ENCODE measurements at places on chromosomes 4 and X.

GRCh38 chr4:41207291-41207831 lies 7.0 kb downstream of the APBB2 start:
- DNase-seq, result no peak

- DNase-seq, result no peak
Observed at GRCh38 chr4:71261001-71261400, 77.8 kb upstream of the SLC4A4 start.

DNA sequence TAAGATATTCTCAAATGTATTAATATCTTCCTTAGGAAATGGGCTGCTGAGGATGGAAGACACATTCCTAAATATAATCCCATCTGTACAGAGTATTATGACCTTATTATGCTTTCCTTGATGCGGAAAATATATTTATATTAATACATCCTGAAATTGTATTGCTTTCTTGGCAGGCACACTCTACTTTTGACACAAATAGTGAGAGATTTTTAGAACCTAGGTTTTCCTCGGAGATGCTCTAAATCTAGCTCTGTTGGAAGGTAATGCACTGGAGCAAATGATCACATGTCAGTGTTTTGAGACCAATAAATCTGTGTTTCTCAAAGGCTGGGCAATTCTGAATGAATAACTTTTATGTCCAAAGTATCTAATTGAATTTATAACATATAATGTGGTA lies 94.3 kb upstream of the MAGEC2 start:
- DNase-seq, result no peak

- DNase-seq, result no peak
Observed at GRCh38 chrX:6810776-6811175, 275.9 kb upstream of the VCX3A start.

DNA sequence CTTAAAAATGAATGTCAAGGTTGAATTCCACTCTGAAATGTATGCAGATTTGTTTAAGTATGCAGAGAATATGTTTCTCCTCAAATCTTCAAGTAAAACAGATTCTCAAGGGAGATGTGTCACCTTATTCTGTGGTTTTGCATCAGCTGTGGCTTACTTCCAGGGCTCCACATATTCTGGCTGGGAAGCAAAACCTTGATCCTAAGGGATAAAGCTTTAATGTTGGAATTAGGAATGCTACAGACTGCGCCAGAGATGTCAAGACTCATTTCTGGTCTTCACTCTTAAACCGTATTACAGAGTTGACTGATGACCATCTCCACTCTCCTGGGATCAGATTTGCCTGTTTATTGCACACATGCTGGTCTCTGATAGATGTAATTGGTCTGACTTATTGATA lies 143.9 kb upstream of the DIPK2B start:
- no peak for DNase-seq

DNA sequence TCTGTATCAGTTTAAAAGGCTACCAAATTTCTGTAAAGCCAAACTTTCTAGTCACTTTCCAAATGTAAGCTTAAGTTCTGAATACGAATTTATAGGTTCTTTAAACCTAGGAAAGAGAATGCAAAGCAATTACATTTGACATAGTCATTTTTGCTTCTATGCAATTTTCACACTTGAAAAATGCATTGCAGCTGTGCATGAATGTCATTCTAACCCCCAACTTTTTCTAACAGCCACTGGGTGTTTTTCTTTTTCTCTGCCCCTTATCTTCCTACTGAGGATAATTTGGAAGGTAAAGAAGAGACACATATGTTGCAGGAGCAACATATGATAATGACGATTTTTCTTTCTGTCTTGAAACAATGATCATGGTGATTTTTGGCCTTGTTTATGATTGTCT lies 537.5 kb downstream of the SPRY1 start:
- no peak for DNase-seq

DNA sequence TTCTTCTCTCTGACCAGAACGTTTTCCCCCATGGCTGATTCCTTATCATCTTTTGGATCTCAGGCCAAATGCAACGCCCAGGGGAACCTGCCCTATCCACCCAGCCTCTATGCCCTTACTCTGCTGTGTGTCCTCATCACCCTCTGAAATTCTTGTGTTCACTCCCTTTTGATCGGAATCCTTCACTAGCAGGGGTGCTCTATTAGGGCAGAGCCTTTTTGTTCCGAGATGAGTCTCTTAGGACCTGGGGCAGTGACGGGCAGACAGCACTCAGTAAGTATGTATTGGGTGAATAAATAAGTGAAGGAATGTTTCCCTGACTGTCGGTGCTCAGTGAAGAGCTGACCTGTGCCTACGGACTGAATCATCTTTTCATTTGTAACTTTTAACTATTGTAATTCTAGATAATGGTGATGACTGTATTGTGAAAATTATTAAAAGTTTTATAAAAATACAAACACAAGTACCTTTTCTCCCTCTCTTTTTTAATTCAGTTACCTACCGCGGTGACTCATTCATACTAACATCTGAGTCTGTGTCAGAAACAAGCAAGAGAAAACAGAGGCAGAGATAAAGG lies 4.8 kb upstream of the TENM3 start:
- DNase-seq, result no peak

DNA sequence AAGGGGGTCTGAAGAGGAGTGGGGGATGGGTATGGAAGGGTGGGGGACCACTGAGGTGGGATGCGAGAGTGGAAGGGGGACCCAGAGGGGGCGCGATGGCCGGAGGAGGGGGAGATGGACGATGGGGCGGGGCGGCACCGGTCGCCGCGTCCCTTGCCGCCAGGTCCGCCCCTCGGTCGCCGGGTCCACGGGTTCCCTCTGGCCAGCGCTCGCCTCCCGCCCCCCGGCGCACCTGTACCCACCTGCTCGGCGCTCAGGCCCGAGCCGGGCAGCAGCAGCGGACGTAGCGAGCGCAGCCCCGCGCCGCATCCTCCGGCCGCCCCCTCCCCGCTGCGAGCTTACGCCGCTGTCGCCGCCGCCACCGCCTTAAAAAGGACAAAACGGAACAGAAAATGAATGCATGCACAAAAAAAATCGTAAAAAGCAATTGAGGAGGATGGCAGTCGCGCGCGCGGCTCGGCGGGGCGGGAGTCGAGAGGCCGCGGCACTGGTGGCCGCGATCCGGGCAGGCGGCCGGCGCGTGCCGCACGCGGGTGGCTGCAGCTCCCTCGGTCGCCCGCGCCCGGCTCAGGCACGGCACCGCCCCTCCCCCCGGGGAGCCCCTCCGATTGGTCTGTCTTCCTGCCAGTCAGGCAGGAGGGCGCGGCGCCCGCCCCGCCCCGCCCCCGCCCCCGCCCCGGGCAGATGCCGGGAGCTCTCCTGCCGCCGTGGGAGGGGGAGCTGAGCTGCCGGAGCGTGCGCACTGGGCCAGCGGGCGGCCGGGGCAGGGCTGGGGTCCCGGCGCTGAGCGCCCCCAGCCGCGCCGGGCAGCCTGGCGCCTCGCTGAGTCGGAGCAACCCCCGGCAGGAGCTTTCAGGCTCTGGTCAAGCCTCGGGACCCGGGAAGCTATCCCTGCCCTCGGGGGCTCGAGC lies at the start of gene JAKMIP1:
Gene JAKMIP1, minus strand, starts transcription at position 539 of the 911 bp plus-strand sequence. CDS start 87,699 bp downstream, outside the sequence.
- DNase-seq, result no peak

GRCh38 chr4:129821963-129822362 lies 726.0 kb downstream of the C4orf33 start:
- DNase-seq, result no peak

- no peak for DNase-seq
Observed at GRCh38 chrX:17370191-17370590, 4.8 kb upstream of the NHS start.

GRCh38 chrX:149010013-149010852 lies 494.9 kb downstream of the IDS start:
- DNase-seq, result no peak

GRCh38 chr4:180860089-180860720 lies 1383.0 kb upstream of the TENM3 start:
- no peak for DNase-seq

- DNase-seq, result peak; percentile 5
Observed at GRCh38 chrX:123909523-123909922, 49.7 kb downstream of the XIAP start.

DNA sequence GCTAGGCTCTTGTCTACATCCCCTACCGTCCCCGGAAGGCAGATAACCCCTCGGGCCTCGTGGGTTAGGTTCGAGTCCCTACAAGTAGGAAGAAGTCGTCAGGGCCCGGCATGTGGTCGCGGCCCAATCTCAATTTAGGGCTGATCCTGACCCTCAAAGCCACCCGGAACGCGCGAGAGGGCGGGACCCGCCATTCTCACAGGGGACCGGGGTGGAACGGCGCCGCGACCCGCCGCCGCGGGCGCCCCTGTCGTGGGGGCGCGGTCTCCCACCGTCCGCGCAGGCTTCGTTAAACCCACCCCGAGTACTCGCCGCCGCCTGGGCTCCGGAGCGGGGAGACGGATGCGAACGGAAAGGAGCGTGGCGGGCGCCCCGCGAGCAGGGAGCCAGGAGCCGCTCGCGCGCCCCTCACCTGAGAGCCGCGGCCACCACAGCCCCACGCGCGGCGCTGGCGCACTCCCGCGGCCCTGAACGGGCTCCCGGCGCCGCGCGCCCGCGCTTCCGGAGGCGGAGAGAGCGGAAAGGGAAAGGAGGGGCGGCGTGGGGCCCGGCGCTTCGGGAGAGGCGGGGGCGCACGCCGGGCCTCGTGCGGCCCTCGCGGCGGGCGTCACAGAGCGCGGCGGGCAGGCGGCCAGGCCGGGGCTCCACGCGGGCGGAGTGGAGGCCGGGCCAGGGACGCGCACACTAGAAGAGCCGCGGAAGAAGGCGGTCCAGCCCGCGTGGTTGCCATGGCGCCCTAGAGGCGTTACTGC lies at the start of gene CFAP97:
Gene CFAP97, minus strand, starts transcription at position 515 of the 752 bp plus-strand sequence. CDS start 12,804 bp downstream, outside the sequence.
- peak; percentile 66 for DNase-seq

DNA sequence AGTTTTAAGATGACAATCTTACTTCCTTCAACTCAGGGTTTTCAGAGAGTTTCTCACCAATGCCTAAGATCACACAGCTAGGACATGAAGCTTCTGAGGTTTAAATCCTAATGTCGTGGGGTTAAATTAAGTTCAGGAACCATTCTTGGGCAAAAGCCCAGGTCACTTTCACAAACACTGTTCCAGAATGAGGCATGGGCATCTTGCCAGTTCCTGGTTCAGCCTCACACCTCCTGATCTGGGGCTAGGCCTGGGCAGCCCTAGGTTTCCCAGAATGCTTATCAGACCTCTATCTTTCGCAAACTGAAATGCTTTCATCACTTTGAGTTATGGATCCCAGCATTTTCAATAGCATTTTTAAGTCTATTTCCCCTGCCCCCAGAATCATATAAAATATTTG lies 224.8 kb upstream of the EDA2R start:
- DNase-seq, result no peak

DNA sequence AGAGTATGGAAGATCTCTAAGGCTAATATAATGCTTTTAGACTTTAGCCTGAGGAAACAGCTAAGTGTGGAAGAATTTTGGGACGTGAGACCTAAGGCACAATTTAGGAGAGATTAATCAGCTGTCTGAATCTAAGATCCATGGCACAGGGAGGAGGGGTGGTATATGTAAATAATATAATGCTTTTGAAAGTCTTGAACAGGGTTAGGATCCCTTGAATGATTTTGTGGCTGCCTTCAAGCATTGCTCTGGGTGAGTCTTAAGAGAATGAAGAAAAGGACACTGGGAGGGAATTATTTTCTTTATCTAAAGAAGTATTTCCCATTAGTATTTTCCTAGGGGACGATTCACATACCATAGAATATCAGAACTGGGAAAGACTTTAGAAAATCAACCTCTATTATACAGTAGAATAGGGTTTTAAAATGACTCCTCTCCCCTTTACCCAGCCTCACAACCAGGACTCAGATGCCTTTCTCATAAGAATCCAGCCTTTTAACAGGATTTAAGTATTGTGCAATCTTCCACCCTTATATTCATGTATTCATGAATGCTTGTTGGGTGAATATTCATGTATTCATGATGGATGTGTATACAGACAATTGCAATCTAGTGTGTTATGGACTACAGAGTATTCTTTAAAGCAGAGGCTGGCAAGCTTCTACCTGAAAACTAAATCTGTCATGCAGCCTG lies 664.2 kb upstream of the CPEB2 start:
- no peak for DNase-seq

GRCh38 chr4:133799717-133800315 lies 401.8 kb downstream of the PABPC4L start:
- no peak for DNase-seq

DNA sequence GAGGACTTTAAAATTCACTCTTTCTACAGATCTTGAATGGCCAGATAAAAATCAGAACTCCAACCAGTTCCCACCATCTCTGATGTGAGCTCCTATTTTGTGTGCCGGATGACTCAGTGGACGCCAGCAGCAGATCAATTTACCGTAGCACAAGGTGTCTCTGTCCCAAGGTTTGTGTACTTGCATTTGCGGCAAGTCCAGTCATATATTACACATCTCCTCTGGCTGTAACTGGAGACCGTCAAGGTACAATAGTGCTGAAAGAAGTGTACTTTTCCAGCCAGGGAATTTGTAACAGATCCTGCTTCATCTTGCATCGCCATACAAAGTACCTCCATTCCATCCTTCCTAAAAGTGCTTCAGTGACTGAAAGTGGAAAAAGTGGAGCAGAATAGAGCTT lies 108.2 kb upstream of the SORBS2 start:
- no peak for DNase-seq

DNA sequence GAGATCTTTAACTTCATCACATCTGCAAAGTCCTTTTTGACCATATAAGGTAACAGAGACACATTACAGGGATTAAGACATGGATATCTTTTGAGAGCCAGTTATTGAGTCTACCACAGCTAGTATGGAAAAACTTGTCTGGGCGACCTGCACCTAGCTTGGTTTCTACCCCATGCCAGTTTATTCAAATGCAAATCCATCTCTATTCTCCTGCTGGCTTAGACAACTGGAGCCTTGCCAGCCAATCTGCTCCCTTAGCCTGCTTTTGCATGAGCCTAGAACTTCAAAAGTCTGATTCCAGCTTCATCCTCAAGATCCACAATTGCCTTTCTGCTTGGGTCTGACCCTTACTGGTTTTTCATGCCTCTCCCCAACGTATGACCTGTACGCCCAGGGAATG lies 212.0 kb upstream of the AFF2 start:
- no peak for DNase-seq

DNA sequence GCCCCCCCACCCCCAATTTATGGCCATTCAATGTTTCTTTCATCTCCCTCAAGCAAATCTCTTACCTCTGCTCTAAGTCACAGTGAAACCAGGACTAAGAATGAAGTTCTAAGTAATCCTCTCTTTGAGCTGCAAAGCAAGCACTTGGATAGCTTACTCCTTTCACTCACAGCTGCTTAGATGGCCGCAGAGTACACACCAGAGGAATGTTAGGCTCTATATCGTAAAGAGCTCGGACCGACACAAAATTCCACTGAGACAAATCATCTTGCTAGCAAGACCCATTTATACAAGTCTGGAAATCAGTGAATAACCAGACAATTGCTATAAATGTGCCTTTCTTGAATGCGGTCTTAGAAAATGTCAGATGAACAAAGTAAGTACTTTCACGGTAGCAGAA lies 135.0 kb downstream of the IDS start:
- DNase-seq, result no peak

- no peak for DNase-seq
Observed at GRCh38 chrX:110056419-110056818, 53.5 kb downstream of the TMEM164 start.

GRCh38 chrX:24372021-24372763 lies 11.8 kb downstream of the SUPT20HL1 start:
- DNase-seq, result no peak

- DNase-seq, result no peak
Observed at GRCh38 chr4:59044286-59044900, 1934.2 kb upstream of the IGFBP7 start.
